AG09309 (cell line): ENCODE measurements at places on chromosomes 2 and 18.

DNA sequence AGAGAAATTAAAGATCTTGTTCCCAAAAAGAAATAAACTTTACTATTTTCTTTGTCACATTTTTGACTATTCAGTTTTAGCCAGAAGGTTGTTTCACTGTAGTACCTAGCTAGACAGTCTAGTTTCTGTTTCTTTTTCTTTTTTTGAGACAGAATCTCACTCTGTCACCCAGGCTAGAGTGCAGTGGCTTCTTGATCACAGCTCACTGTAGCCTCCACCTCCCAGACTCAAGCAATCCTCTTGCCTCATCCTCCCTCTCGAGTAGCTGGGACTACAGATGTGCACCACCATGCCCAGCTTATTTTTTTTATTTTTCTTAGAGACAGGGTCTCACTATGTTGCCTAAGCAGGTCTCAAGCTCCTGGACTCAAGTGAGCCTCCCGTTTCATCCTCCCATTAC lies 2.2 kb downstream of the RBM45 start:
- no peak for DNase-seq

GRCh38 chr2:219509780-219510511 lies 4.3 kb upstream of the ASIC4 start:
- no peak for DNase-seq

GRCh38 chr2:75311993-75312392 lies 112.7 kb upstream of the TACR1 start:
- no peak for DNase-seq

DNA sequence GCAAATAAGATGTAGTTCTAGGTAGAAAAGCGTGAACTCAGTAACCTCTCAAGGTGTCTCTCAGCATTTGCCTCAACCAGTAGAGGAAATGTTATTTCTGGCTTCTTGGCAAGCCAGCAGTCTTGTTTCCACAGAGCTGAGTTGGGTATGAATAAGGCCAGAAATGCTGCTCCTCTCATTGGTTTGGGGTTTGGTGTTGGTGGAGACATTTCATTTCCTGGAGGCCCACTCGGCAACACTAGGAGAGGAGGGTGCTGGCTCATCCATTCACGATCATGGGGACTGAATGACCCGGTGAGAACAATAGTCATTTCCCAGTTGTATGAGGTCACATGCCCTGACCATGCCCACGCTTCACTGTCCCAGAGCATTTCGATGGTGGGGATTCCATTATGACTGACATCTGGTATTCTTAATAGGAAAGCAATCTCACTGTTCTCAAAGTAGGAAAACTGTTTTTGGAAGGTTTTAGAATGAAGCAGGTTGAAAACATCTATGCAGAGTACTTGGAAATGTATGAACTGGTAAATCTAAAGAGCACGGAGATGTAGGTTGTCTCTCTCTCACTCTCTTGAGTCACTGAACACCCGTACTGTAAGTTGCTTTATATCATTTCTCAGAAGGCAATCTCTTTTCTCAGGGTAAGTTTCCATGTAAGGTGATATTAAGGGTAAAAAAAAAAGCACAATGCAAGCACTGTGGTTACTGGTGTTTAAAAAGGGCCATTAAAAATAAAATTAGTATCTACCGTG lies 37.1 kb upstream of the CTLA4 start:
- DNase-seq, result no peak

DNA sequence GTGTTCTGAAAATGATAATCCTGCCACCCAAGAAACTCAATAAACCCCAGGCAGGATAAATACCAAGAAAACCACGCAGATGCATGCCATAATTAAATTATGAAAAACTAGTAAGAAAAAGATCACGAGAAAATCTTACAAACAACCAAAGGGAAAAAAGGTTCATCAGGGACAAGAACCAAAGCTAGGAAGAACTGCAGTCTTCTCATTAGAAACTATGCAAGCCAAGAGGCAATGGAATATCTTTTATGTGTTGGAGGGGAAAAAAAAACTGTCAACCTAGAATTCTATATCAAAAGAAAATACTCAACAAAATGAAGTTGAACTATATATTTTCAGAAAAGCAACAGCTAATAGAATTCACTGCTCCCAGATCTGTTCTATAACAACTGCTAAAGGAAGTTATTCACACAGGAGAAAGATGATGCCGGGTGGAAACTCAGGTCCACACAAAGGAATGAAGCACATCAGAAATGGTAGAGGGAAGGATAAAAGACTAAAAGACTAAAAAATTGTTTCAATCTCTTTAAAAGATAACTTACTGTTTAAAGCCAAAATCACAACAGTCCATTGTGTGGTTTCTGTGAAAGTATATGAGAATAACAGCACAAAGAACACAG lies 55.0 kb downstream of the NDUFA10 start:
- no peak for DNase-seq

GRCh38 chr2:121902171-121902591 lies 146.7 kb downstream of the TSN start:
- no peak for DNase-seq

GRCh38 chr2:238706673-238707072 lies 141.2 kb upstream of the TWIST2 start:
- no peak for DNase-seq

DNA sequence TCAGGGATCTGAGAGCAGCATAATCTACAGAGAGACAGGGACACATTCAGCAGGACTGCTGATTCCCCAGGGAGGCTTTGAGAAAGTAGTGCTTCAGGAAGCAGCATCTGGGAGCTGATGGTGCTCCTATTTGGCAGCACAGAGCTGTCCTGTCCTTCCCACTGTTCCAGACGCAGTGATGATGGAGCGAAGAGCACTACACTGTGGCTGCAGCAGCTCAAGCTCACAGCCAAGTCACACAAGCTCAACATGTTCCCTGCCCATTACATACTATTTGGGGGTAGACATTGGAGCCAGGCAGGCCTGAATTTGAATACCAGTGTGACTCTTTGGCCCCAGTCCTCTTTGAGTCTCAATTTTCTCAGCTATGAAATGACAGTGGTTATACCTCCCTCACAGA lies 15.2 kb upstream of the GALM start:
- DNase-seq, result no peak

- DNase-seq, result no peak
Measured at GRCh38 chr2:175054340-175054739, 49.2 kb upstream of the CHN1 start.

DNA sequence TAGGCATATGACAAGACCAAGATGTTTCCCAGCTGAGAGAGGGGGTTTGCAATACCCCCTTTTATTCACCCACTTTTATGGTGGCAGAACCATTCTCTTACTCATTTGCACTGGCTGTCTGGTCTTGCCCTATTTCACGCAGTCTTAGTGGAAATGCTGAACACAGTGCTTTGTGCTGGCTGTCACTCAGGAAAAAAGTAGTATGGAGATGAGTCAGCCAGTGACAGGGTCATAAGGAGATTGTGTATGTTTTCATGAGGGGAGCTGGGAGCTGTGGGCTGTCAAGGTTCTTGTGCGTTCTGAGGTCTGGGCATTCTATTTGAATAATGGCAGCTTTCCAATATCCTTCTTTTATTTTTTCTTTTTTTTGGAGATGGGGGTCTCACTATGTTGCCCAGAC lies 10.9 kb upstream of the CNRIP1 start:
- no peak for DNase-seq

DNA sequence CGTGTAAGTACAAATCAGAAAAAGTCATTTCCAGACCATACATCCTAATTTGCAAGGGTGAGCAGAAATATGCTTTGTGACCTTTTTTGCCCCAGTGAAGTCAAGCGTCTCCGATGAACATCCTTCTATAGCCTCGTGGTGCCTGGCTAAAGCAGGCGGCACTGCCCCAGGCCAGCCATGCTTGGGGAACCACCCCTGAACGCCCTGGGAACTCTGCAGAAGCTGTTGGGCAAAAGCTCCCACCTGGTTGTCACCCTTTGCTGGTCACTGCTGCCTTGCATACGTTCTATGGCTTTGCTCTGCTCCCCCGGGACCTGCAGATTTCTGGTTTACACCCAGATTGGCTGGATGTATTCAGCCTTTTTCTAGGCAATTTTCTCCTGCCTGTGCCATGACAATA lies 256.4 kb downstream of the SS18 start:
- DNase-seq, result no peak

DNA sequence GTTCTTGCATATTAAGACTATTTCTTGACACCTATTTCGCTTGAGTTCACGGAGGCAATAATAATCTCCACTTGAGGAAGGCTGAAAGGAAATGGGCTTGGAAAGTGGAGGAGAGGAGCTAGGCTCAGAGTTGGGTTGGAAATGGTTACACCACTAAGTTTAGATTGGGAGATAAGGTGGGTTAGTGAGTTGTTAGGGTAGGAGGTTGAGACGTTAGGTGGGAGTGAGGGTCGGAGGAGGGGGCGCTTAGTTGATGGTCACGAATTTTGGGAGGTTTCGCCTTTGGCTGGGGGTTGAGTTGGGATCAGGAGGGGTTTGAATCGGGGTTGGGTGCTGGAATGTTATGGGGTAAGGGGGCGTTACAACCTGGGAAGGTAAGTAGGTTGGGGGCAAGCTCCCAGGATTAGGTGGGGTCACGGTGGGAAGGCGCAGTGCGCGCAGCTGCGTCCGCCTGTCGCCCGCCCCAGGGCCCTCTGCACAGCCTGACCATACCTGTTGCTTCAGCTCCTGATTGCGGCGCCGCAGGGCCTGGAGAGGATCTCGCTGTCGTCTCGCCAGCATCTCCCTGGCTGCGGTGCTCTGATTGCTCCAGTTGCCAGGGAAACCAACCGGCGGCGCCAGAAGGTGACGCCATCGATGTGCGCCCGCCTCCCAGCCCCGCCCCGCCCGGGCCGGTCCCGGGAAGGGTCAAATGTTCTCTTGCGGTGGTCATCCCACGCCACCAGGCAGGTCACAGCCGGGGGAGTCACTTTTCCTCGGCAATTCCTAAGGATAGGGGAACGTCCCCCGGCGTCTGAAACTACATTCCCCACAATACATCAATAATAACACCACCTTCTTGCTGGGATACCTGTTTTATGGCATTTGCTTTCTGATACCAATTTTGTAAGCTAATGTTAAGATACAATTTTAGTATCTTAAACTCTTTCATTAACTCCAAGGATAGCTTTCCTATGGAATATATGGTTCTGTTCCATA lies at the start of gene NPHP1:
TSS of gene NPHP1 (minus strand) at position 606 of the 978 bp plus-strand sequence. CDS start at position 561, 45 bp downstream.
- DNase-seq, result peak; percentile 16

- no peak for DNase-seq
Measured at GRCh38 chr2:183348492-183348891, 224.2 kb downstream of the NUP35 start.

GRCh38 chr2:219912491-219912921 lies 285.1 kb downstream of the SLC4A3 start:
- peak; percentile 14 for DNase-seq

DNA sequence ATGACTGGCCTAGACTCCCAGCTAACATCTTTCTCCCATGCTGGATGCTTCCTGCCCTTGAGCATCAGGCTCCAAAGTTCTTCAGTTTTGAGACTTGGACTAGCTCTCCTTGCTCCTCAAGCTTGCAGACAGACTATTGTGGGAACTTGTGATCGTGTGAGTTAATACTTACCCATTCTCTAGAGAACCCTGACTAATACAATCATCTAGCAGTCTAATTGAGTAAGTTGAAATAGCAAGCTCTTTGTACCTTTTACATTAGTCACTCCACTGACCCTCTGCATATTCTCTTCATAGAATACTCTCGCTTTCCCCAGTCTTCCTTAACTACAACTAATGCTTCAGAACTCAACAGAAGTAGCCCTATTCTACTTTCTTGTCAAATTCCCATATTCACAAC lies 434.6 kb upstream of the NXPH2 start:
- no peak for DNase-seq

DNA sequence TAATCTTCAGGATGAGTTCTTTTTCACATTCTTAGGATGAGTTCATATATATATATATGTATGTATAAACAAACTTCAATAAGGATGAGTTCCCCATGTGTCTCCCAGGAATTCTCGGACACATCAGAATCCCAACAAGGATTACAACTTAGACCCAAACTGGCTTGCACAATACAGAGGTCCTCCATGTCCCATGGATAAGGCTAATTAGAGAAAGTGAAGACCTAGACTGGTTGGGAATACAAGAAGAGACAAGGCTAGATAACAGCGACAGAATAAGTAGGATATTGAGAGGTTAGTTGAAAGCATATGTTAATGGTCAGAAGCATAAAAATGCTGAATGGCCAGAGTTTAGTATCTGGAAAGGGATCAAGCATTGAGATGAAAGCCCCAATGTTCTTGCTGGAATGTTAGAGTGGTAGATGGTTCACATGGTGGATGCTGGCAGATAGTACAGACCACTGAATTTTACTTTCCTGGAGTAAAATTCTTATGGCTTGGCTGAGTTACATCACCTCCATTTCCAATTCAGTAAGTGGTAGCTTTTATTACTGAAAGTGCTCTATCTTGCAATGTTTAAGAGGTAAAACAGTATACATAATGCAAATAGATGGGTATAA lies 154.9 kb upstream of the EPHA4 start:
- DNase-seq, result no peak

GRCh38 chr18:62198259-62198658 lies 11.2 kb downstream of the RELCH start:
- no peak for DNase-seq

DNA sequence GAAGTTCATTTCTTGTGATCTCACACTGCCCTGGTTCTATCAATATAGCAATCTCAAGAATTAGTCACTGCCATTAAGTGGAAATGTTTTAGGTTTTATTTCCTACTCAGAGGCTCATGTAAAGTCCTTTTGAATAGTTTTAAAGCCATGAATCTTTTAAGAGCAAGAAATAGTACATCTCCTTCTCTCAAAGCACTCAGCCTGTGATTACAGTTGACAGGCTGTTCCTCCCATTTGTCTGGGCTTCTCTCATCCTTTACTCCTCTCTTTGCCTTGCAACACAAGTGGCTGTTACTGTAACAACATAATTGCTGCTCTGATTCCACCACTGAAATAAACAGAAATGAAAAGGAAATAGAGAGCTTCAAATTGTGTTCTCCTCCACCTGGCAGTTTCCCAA lies 18.4 kb downstream of the GRP start:
- no peak for DNase-seq

GRCh38 chr2:236485519-236485918 lies 84.1 kb upstream of the ACKR3 start:
- no peak for DNase-seq

DNA sequence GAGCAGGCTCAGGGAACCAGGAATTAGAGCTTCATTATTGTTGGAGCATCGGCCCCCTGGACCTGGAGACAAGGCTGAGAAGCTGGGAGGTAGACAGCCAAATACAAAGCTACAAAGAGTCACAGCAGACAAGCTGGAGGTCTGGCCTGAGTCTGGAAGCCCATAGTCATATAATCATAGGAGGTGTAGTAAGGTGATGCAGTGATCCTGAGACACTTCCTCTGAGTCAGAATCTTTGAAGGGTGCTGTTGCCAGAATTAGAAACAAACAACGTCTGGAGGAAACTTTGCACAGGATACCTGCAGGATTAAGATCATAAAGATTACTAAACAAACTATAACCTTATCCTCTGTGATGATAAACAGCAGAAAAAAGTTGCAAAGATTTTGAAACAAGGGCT lies 213.8 kb downstream of the DSC3 start:
- no peak for DNase-seq

DNA sequence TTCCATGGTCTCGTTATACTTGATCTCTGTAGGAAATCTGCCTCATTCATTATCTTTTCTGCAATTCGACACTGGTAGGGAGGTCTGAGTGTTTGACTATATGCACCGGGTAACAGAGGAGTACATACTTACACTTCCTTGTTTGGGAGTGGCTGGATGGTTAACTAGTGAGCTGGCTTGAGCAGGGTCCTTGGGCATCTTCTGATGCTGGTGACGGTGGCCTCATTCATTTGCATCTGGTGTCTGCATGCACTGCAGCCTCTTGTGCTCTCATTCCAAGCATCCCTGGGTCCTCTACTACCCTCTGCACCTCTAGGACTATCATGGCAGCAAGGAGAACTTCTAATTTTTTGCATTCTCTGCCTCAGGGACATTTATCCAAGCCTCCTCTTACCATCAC lies 100.0 kb upstream of the TCF4 start:
- DNase-seq, result no peak
